Endodermal cell (in vitro differentiated cells): ENCODE measurements at places on chromosomes 1 and 21.

- H3K36me3 ChIP-seq = peaks cover 56% of the 10 kb centered on the region
- H3K27me3 ChIP-seq = no peaks in the 10 kb centered on the region
- H3K4me1 ChIP-seq = no peaks in the 10 kb centered on the region
- DNase-seq = no peak
- no peak overlapping the region for H3K4me3 ChIP-seq
- no peak overlapping the region for H3K27ac ChIP-seq
Measured at GRCh38 chr21:31132574-31133242, 94.4 kb upstream of the KRTAP19-8 start.

DNA sequence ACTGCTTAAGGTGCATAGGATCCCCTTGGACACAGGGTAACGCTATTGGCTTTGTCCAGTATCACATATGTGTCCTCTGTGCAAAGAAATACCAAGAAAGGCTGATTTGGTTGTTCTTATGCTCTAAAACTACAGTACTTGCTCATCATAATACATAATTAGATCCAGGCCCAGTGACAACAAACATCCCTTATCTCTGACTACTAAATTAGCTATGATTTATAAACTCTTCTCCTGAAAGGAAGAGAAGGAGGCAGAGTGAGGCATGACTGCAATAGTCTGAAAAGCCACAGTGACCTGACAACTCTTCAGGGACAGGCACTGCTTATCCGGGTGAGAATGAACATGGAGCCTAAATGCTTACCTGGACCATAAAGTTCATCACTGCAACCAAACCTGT, 30.7 kb downstream of the MGST3 start:
- H3K27me3 ChIP-seq = no peaks in the 10 kb centered on the region
- H3K4me3 ChIP-seq = no peak overlapping the region
- DNase-seq = no peak

- no peak overlapping the region for H3K4me3 ChIP-seq
- peaks cover 3% of the 10 kb centered on the region for H3K4me1 ChIP-seq
- no peaks in the 10 kb centered on the region for H3K36me3 ChIP-seq
- H3K27me3 ChIP-seq = no peaks in the 10 kb centered on the region
- no peak for DNase-seq
Measured at GRCh38 chr1:111234258-111234657, 6.7 kb downstream of the CHI3L2 start.

GRCh38 chr1:222634180-222635013, 16.5 kb downstream of the MIA3 start:
- no peak overlapping the region for H3K27ac ChIP-seq
- peaks cover 79% of the 10 kb centered on the region for H3K36me3 ChIP-seq
- H3K4me1 ChIP-seq = no peaks in the 10 kb centered on the region

DNA sequence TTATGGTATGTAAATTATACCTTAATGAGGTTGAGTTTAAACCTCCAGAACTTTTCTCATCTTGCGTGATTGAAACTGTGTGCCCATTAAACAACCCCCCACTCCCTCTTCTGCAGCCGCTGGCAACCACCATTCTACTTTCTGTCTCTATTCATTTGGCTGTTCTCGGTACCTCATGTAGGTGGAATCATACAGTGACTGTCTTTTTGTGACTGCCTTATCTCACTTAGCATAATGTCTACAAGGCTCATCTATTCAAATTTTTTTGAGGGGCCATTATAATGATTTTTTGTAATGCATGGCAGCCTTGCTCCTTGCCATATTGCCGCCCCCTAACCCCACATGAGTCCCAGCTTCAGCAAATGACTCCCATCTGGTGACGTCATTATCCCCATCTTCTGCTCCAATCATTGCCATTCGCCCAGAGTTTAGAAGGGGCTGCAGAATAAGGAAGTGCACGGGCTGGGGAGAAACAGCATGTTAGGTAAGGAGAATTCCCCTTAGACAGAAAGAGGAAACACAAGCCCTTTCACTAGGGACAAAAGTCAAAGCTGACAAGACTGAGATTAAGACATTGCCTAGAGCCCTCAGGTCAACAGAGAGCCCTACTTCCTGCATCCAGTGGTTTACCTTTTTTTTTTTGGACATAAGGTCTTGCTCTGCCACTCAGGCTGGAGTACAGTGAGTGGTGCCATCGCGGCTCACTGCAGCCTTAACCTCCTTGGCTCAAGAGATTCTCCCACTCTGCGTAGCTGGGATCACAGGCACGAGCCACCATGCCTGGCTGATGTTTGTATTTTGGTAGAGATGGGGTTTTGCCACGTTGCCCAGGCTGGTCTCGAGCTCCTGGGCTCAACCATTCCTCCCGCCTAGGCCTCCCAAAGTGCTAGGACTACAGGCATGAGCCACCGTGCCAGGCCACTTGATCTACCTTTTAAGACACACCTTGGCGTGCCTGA, 78.4 kb upstream of the ERRFI1 start:
- no peak overlapping the region for H3K27ac ChIP-seq
- H3K27me3 ChIP-seq = no peaks in the 10 kb centered on the region
- no peak overlapping the region for H3K4me3 ChIP-seq
- H3K4me1 ChIP-seq = peaks cover 7% of the 10 kb centered on the region
- no peaks in the 10 kb centered on the region for H3K36me3 ChIP-seq
- DNase-seq = no peak

DNA sequence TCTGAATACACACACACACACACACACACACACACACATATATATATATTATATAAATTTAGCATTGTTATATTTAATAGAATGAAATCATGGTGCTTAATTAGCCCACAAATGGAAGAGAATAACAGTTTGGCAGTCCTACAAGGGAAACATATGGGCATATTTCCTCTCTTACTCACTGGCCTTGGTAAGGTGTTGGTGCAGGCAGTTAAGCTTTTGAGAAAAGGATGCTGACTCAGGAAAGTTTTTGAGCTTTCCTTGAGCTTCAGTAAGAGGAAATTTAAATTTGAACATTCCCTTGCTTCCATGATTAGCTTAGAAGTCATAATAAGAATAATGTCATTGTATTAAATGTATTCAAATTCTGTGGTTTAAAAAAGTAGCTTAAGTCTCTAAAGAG, 37.0 kb upstream of the B3GALT5 start:
- no peak overlapping the region for H3K4me3 ChIP-seq
- no peaks in the 10 kb centered on the region for H3K4me1 ChIP-seq
- H3K27ac ChIP-seq = no peak overlapping the region
- H3K27me3 ChIP-seq = no peaks in the 10 kb centered on the region
- H3K36me3 ChIP-seq = no peaks in the 10 kb centered on the region
- DNase-seq = no peak

- DNase-seq = peak; percentile 75
- H3K4me1 ChIP-seq = no peaks in the 10 kb centered on the region
- H3K27ac ChIP-seq = no peak overlapping the region
- no peaks in the 10 kb centered on the region for H3K27me3 ChIP-seq
Measured at GRCh38 chr1:20329793-20330542, 39.3 kb downstream of the VWA5B1 start.

GRCh38 chr1:195026792-195027191, 1581.4 kb downstream of the KCNT2 start:
- H3K4me1 ChIP-seq = no peaks in the 10 kb centered on the region
- H3K36me3 ChIP-seq = no peaks in the 10 kb centered on the region
- no peak overlapping the region for H3K27ac ChIP-seq
- no peak for DNase-seq

DNA sequence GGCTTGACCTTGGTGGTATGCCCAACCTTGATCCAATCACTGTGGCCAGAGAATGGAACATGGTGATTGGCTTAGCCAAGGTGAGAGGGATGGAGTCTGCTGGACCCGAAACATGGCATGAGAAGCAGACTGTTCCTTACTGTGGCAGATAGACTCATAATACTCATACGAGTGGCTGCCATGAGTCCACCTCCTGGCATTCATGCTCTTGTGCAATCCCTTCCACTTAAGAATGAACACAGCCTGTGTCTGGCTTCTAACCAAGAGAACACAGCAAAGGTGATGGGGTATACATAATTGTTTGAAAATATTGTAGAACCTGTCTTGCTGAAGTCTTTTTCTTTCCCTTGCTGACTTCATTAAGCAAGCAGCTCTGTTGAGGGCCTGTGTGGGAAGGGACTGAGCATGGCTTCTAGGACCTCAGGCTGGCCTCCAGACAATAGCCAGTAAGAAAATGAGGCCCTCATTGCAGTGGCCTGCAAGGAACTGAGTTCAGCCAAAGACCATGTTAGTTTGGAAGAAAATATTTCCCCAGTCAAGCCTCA, 85.9 kb downstream of the ZNF281 start:
- no peaks in the 10 kb centered on the region for H3K4me1 ChIP-seq
- no peak overlapping the region for H3K4me3 ChIP-seq
- H3K36me3 ChIP-seq = no peaks in the 10 kb centered on the region
- no peaks in the 10 kb centered on the region for H3K27me3 ChIP-seq
- H3K27ac ChIP-seq = no peak overlapping the region

DNA sequence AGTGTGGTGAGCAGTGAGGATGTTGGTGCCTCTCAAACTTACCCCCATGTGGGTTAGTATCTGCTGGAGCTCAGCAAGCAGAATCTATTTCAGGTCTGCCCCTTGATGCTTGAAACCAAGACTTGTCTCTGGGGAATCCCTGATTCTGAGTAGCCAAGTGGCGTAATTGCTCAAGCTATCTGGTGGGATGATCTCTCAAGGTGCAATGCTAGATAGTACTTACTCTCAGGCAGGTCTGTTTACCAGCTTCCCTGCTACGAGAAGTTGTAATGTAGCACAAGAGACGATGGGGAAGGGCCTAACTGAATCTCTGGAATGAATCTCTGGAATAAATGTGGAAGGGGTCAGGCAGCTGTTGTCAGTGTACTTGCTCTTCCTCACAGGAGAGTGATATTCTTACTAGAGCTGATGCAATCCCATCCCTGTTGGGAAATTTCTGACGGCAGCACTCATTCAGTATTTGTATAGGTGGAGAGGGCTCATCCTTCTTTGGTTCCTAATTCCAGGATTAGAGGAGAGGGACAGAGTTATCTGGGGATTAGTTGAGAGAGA, 65.4 kb downstream of the MACF1 start:
- H3K4me1 ChIP-seq = peaks cover 23% of the 10 kb centered on the region
- H3K27me3 ChIP-seq = peaks cover 73% of the 10 kb centered on the region
- no peak for DNase-seq
- no peaks in the 10 kb centered on the region for H3K36me3 ChIP-seq
- H3K27ac ChIP-seq = no peak overlapping the region

DNA sequence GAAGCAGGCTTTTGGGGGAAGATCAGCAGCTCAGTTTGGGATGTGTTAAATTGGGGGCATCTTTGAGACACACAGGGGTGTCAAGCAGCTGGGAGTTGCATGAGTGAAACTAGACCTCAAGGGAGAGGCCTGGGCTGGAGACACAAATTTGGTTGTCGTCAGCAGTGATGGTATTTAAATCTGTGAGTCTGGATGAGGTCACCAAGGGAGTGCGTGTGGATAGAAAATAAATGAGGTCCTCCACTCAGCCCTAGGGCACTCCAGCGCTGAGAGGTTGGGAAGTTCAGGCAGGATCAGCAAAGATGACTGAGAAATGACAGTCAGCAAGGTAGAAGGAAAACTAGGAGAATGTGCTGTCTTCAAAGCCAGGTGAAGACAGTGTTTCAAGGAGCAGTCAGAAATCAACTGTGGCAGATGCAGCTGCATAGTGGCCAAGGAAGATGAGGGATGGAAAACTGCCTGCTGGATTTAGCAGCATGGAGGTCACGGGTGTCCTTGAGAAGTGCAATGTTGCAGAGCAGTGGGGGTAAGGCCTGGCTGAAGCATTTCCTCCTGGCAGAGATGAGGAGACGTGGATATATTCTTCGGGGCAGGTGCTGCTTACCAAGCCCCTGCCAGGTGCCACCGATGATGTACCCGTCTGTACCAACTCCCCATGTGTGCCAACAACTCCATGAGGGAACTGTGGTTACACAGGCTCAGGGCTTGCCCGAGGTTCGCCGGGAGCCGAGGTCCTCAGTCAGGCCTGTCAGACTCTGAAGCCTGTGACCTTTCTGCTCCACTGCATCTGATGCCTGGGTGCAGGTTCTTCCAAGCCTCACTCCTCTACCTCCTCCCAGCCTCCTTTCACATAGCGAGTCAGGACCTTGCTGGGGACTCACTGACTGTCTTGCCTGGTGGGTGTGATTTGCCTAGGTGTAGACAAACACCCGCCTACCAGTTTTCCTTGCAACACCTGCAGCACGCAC, 11.3 kb downstream of the MAP7D1 start:
- H3K27ac ChIP-seq = no peak overlapping the region
- no peak for DNase-seq
- peaks cover 3% of the 10 kb centered on the region for H3K4me1 ChIP-seq
- H3K4me3 ChIP-seq = no peak overlapping the region
- H3K27me3 ChIP-seq = no peaks in the 10 kb centered on the region

- H3K4me3 ChIP-seq = no peak overlapping the region
Measured at GRCh38 chr1:193525411-193525810, 339.0 kb upstream of the B3GALT2 start.

DNA sequence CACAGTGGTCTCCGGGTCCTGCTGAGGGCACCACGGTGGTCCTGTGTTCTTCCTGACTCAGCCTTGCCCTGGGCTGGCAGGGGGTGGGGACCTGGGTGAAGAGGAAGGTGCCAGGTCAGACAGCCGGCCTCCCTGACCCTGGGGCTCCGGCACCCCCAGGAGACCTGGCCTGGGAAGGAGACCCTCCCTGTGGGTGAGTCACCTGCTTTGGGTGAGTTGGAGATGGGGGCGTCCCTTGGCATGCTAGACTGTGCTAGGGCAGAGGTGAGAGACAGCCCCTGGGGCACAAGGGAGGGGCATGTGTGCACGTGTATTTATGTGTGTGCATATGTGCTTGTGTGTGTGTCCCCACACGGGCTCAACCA, 23.4 kb downstream of the SPSB1 start:
- H3K36me3 ChIP-seq = peaks cover 3% of the 10 kb centered on the region
- H3K27ac ChIP-seq = peak overlapping the region; percentile 4
- no peak overlapping the region for H3K4me3 ChIP-seq

- no peak overlapping the region for H3K4me3 ChIP-seq
- H3K27me3 ChIP-seq = no peaks in the 10 kb centered on the region
- H3K36me3 ChIP-seq = no peaks in the 10 kb centered on the region
- peaks cover 5% of the 10 kb centered on the region for H3K4me1 ChIP-seq
- DNase-seq = peak; percentile 63
Measured at GRCh38 chr1:24437631-24438396, 22.2 kb downstream of the NIPAL3 start.

- H3K4me3 ChIP-seq = no peak overlapping the region
- H3K36me3 ChIP-seq = no peaks in the 10 kb centered on the region
- H3K27me3 ChIP-seq = no peaks in the 10 kb centered on the region
- DNase-seq = no peak
- peaks cover 6% of the 10 kb centered on the region for H3K4me1 ChIP-seq
Measured at GRCh38 chr1:198272492-198272891, 115.7 kb downstream of the NEK7 start.

- H3K4me1 ChIP-seq = peaks cover 14% of the 10 kb centered on the region
- no peaks in the 10 kb centered on the region for H3K36me3 ChIP-seq
- no peak for DNase-seq
- no peak overlapping the region for H3K4me3 ChIP-seq
Measured at GRCh38 chr1:16158993-16159831, 3.3 kb upstream of the EPHA2 start.

GRCh38 chr1:156677616-156678596, 699 bp upstream of the NES start:
- no peaks in the 10 kb centered on the region for H3K27me3 ChIP-seq
- peaks cover 11% of the 10 kb centered on the region for H3K4me1 ChIP-seq
- DNase-seq = peak; percentile 87
- H3K4me3 ChIP-seq = peak overlapping the region; percentile 81
